ENCODE measurements at places on chromosomes 1 and 21.

DNA sequence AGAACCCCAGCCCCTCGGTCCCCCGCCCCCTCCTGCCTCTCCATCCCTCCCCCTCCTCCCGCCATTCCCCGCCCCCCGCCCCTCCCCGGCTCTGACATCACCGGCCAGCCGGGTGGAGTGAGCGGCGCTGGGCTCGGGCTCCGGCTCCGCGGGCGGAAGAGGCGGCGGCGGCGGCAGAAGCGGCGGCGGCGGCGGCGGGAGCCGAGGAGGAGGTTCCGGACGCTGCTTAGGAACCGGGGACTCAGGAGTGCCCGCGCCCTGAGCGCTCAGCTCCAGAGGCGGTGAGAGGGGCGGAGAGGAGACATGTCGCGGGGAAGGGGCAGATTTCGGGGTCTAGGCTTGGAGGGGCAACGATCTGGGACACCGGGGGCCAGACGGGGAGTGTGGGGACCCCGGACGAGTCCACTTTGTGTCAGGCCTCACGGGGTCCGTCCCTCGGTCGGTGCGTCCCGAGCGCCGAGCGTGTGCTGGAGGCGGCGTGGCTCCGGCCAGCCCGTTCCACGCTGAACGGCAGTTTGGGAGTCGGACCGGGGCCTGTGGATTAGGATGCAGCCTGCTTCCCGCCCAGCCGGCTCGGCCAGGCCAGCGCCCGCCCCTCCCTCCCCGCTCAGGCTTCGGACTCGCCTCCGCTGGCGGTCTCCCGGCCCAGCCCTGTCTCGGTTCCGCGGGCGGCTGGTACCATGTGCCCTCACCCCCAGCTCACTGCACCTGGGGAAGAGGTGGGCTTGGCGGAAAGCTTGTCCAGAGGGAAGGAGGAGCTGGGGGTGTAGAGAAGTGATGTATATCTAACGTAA is at the start of gene PEA15:
PEA15 (plus strand) TSS at position 143 of the 794 bp plus-strand sequence. CDS start 6,161 bp downstream, outside the sequence.
- DNase-seq, result peak; percentile 22

- no peak for DNase-seq
These were observed 2.1 kb upstream of the S100A11 start for GRCh38 chr1:152038871-152039270.

DNA sequence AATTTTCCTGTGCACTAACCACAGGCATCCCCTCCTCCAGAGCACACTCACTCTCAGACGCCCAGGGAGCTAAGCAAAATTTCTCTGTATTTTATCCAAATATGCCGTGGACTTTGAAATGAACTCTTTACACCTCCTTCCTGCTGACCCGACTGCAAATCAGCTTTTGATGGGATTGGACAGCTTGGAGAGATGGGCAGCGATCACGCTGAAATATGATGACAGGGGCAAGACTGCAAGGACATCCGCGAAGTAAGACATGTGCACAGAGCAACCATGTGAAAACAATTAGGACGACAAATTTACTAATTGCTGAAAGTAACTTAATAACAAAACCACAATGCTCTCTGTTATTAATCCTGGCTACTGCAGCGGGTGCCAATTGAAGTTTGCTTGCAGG is 64.6 kb upstream of the CLDN14 start:
- no peak for DNase-seq

GRCh38 chr1:204177133-204177532 is 11.0 kb upstream of the REN start:
- no peak for DNase-seq

- no peak for DNase-seq
These were observed 4.1 kb downstream of the CNN3 start for GRCh38 chr1:94922761-94923331.

DNA sequence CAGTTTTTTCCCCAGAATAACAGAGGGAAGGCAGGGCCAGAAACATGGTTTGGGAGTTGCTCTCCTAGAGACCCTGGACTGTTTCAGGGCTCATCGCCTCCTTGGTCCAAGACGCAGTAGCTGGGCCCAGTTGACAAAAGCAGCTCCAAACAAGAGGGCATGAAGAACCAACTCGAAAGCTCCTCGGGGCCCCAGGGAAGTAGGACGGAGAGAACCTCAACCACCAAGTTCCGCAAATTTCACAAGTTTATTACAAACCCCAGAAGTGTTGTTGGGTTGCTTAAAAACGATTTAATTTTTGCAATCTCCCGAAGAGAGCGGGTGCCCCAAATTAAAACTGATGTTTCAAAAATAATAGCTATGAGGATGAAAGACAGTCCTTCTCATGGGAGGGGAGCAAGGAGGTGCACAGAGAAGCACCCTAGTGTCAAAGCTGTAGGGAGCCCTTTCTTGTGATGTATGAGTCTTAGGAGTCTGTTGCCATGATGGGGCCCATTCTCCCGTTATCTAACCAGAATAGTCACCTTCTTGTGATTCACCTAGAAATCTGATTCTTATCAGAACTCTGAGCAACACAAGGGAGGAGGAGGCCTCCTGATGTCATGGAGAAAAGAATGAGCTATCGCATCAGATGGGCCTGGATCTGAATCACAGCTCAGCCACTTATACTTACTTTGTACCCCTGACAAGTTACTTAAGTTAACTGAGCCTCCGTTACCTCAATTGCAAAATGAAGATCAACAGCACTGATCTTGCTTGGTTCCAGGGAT is 165.7 kb upstream of the IRF2BP2 start:
- no peak for DNase-seq

DNA sequence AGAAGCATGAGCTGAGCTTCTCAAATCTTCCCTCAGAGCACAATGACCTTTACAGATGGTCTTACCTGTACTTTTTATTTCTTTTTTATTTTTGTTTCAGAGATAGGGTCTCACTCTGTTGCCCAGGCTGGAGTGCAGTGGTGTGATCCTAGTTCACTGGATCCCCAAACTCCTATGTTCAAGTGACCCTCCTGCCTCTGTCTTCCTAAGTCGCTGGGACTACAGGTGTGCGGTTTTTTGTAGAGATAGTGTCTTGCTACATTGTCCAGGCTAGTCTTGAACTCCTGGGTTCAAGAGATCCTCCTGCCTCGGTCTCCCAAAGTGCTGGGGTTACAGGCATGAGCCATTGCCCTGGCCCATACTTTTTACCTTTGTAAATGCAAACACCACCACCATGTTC is 56.0 kb upstream of the LPGAT1 start:
- DNase-seq, result no peak

- no peak for DNase-seq
These were observed 63.5 kb downstream of the ETS2 start for GRCh38 chr21:38869196-38869595.

GRCh38 chr1:25650289-25650576 is 33.6 kb downstream of the MAN1C1 start:
- DNase-seq, result no peak

DNA sequence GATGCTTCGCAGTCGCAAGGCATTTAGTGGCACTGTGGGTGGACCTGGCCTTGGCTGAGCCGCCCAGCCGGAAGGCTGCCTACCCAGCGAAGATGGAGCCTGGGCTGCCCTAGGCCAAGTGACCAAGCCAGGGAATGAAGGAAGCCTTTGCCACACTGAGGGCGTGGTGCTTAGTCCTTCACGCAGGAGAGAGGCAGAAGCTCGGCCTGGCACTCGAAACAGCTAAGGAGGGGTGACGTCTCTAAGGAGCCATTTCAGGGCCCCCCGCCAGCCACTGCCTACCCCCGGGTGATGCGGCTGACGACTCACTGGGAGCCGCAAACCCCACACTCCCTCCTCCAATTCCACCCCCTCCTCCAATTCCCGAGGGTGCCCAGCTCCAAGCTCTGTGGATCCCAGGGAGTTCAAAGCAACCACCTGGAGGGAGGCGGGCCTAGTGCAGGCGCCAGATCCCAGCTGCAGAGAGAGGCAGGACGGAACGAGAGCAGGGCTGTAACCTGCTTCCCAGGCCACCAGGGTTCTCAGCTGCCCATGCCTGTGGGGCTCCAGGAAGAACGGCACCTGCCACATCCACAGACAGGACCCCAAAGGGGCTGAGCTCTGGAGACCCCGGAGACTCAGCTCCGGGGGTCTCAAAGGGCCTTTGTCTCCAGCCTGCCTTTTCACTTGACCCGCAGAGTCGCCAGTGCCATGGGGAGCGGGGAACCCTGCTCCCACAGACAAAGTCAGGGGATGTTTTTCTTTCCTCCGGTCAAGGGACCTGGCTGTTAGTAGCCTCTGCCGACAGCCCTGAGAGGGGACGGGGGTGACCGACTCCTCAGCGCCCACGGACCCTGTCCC is 75.8 kb downstream of the ARHGEF16 start:
- no peak for DNase-seq
